SJCRH30 (cell line): ENCODE measurements at places on chromosomes 4 and X. TPM values are rescaled to one million over a fixed set of nuclear protein-coding genes. Genes with fewer than 3 reads are reported as not detected.

The CCDC149 gene
- total RNA-seq, result 0.91 and 1.1 TPM in 2 replicates

GRCh38 chrX:3680459-3680858, 33.0 kb downstream of the PRKX start:
- DNase-seq, result peak; percentile 92
- no peaks in the 10 kb centered on the region for H3K36me3 ChIP-seq
- H3K4me1 ChIP-seq, result peaks cover 32% of the 10 kb centered on the region
- H3K4me3 ChIP-seq, result no peak overlapping the region

DNA sequence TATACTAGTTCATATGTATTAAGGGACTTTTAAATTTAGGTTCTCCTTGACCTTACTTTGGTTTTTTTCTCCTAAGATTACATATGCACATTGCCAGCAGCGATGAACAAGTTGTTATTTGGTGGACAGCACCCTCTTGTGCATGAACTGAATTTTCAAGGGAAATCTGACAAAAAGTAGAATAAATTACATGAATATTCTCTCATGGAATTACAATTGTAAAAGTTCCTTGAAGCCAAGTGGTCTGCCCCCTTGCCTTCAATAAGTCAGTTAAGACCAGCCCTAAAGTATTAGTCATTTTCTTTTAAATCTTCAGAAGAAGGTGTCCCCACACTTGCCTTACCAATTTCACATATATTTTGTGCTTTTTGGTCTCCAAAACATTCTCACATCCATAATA, 30.7 kb upstream of the SMARCA5 start:
- no peaks in the 10 kb centered on the region for H3K36me3 ChIP-seq
- H3K27me3 ChIP-seq, result no peaks in the 10 kb centered on the region
- no peak overlapping the region for H3K27ac ChIP-seq
- DNase-seq, result peak; percentile 6
- no peak overlapping the region for H3K4me3 ChIP-seq

DNA sequence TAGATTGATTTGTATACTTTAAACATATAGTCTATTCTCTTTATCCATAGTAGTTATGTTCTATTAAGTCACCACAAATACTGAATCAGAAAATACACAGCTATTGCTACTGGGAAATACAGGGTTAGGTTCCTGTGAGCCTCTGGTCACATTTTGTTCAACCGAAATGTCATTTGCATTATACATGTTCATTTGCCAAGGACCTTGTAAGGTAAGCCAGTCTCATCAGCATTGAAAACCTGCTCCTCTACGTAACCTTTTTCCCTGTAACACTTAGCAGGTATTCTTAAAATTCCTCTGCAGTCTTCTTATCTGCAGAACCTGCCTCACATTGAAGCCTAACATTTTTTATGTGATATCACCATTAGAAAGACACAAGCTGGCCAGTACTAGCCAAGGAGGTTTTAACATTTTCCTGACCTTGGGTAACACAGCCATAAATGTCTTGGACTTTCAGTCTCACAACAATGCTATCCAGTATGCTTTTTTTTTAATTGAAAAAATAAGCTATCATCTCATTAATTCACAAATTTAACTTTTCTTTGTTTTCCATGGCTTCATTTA, 765.7 kb upstream of the IGFBP7 start:
- no peaks in the 10 kb centered on the region for H3K27me3 ChIP-seq
- no peaks in the 10 kb centered on the region for H3K36me3 ChIP-seq
- H3K4me3 ChIP-seq, result no peak overlapping the region
- no peaks in the 10 kb centered on the region for H3K4me1 ChIP-seq
- DNase-seq, result no peak

DNA sequence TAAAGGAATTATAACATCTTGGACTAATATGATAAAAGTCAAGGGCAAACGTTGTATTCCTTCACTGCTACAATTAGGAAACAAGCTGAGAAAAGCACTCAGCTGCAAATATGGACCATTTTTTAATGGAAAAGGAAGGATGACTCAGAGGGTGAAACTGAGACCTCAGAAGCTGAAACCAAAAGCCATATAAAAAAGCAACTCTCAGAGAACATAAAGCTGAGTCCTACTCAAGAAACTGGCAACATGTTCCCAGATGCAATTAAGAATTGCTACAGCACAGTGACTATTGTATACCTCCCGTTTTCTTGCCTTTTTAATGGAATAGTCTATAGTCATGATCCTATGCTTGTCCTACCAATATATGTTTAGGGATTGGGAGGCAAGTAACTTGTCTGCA, 1106.4 kb upstream of the INTU start:
- H3K27me3 ChIP-seq, result no peaks in the 10 kb centered on the region
- H3K4me1 ChIP-seq, result no peaks in the 10 kb centered on the region
- no peaks in the 10 kb centered on the region for H3K36me3 ChIP-seq
- H3K4me3 ChIP-seq, result no peak overlapping the region
- DNase-seq, result no peak

The EMCN gene
- total RNA-seq, result 0.30 TPM in 1 of 2 replicates, not detected in the other

The RNF175 gene
- not detected in 2 replicates for total RNA-seq

The ARFIP1 gene
- 32.5 and 35.4 TPM in 2 replicates for total RNA-seq

The MAGEA3 gene
- total RNA-seq, result 4.4 and 5.1 TPM in 2 replicates

GRCh38 chr4:129668092-129668491, 572.1 kb downstream of the C4orf33 start:
- no peak for DNase-seq
- H3K4me3 ChIP-seq, result no peak overlapping the region
- H3K27me3 ChIP-seq, result no peaks in the 10 kb centered on the region
- no peaks in the 10 kb centered on the region for H3K36me3 ChIP-seq
- H3K27ac ChIP-seq, result no peak overlapping the region

The ABCG2 gene
- total RNA-seq, result 0.12 and 0.35 TPM in 2 replicates

DNA sequence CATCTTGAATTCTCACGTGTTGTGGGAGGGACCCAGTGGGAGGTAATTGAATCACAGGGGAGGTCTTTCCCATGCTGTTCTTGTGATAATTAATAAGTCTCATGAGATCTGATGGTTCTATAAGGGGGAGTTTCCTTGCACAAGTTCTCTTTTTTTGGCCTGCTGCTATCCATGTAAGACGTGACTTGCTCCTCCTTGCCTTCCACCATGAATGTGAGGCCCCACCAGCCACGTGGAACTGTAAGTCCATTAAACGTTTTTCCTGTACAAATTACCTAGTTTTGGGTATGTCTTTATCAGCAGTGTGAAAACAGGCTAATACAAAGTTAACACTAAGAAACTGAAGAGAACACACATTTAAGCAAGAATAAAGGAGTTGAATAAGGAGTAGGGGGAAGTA, 16.0 kb downstream of the TBCK start:
- peaks cover 12% of the 10 kb centered on the region; the same call in 1 of the 2 replicates for H3K36me3 ChIP-seq
- no peak overlapping the region for H3K4me3 ChIP-seq
- no peaks in the 10 kb centered on the region for H3K4me1 ChIP-seq
- H3K27ac ChIP-seq, result no peak overlapping the region

The PGAM4 gene
- total RNA-seq, result not detected in 2 replicates

The TBC1D1 gene
- 80.3 and 91.1 TPM in 2 replicates for total RNA-seq

The TRPC5OS gene
- total RNA-seq, result not detected in 2 replicates

The ZNF185 gene
- 0.26 and 0.28 TPM in 2 replicates for total RNA-seq

The NXT2 gene
- total RNA-seq, result 15.2 and 15.4 TPM in 2 replicates

- H3K36me3 ChIP-seq, result no peaks in the 10 kb centered on the region
- H3K4me3 ChIP-seq, result no peak overlapping the region
- H3K27me3 ChIP-seq, result no peaks in the 10 kb centered on the region
Observed at GRCh38 chr4:96099031-96099430, 259.1 kb downstream of the PDHA2 start.

- H3K27ac ChIP-seq, result peak overlapping the region; percentile 30
- peaks cover 18% of the 10 kb centered on the region for H3K4me1 ChIP-seq
- H3K36me3 ChIP-seq, result no peaks in the 10 kb centered on the region
- peak; percentile 79 for DNase-seq
- no peaks in the 10 kb centered on the region for H3K27me3 ChIP-seq
Observed at GRCh38 chr4:87633243-87633642, 16.8 kb upstream of the DMP1 start.

DNA sequence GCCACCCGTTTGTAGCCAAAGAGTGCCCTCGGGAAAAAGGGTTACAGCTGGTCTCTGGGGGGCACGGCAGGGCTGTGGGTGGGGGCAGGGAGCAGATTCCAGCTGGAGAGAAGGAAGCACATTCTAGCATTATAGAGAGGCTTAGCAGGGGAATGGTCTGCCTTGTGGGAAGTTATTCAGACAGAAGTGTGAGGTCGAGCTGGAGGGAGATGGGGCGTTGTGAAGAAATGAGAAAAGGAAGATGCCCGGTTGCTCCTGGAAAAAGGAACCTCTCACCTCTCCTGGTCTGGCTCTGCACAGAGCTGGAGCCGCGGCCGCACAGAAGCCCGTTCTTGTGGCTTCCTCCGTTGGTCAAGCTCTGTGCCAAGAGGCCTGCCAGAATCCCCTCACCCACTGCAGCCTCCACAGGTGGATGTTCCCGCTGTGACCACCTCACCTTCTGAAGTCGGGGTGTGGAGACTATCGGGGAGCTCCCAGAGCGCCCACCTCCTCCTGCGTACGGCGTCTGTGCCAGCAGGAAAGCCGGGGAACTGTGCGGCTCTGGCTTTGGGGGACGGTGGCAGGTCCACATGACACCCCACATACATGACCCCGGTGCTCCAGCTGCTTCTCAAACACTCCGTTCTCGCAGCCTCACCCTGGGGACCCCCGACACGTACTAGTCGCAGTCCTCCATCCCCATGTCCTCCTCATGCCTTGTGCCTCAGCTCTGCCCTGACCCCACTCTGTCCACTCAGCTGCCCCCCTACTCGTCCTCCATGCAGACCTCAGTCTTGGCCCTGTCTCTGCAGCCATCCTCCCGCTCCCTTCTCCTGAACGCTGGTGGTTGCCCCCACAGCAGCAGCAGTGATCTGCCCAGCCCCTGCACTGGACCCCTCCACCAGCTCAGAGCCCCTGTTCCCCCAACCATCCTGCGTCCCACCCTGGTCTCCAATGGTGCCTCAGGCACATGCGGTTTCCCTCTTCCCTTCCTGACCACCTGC, 52.2 kb upstream of the HGFAC start:
- peak overlapping the region; percentile 34 for H3K4me3 ChIP-seq
- no peaks in the 10 kb centered on the region for H3K27me3 ChIP-seq
- DNase-seq, result no peak
- H3K36me3 ChIP-seq, result no peaks in the 10 kb centered on the region
- peaks cover 13% of the 10 kb centered on the region; the same call in 1 of the 2 replicates for H3K4me1 ChIP-seq
- no peak overlapping the region for H3K27ac ChIP-seq

The AMBN gene
- 0.10 TPM in 1 of 2 replicates, not detected in the other for total RNA-seq

GRCh38 chr4:169940460-169940859, 85.7 kb downstream of the MFAP3L start:
- no peak overlapping the region for H3K27ac ChIP-seq
- no peak for DNase-seq
- H3K4me1 ChIP-seq, result no peaks in the 10 kb centered on the region
- H3K36me3 ChIP-seq, result no peaks in the 10 kb centered on the region

The POLN gene
- total RNA-seq, result 1.3 and 1.4 TPM in 2 replicates

DNA sequence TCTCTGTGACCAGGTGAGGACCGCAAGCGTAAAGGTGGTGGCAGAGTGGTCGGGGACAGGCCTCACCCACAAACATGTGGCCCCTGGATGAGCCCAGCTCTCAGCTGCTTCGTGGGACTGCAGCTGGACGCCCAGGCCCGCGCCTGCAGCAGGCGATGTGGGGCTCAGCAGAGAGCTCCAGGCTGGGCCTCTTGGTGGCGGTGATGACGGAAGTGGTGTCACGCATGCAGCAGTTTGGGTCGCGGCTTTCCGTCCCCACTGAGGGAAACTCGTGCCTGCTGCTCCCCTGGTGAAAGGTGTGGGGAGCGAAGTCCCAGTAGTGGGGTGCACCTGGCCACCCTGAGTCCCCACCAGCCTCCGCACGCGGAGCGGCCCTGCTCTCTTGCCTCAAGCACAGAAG, 26.9 kb downstream of the PCGF3 start:
- peaks cover 65% of the 10 kb centered on the region for H3K36me3 ChIP-seq
- no peak for DNase-seq
- peaks cover 19% of the 10 kb centered on the region for H3K4me1 ChIP-seq
- H3K4me3 ChIP-seq, result no peak overlapping the region

DNA sequence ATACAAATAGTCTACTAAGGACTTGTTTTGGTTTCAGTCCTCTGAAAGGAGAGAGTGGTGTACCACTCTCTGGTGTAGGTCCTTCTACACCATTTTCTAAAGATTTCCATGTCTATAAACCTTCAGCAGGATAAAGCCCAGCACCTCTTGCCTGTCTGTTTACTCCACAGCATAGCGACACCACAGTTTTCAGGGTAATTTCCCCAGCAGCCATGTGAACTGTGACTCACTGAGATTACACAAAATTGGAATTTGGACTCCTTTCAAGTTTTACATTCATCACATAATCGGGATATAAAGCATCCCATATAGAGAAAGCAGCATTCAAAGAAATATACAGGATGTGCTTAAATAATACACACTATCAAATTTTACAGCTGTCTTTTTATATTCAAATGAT, 229.6 kb downstream of the PRDM5 start:
- H3K27me3 ChIP-seq, result no peaks in the 10 kb centered on the region
- no peak overlapping the region for H3K27ac ChIP-seq
- H3K4me1 ChIP-seq, result peaks cover 5% of the 10 kb centered on the region; the same call in 1 of the 2 replicates
- no peaks in the 10 kb centered on the region for H3K36me3 ChIP-seq

DNA sequence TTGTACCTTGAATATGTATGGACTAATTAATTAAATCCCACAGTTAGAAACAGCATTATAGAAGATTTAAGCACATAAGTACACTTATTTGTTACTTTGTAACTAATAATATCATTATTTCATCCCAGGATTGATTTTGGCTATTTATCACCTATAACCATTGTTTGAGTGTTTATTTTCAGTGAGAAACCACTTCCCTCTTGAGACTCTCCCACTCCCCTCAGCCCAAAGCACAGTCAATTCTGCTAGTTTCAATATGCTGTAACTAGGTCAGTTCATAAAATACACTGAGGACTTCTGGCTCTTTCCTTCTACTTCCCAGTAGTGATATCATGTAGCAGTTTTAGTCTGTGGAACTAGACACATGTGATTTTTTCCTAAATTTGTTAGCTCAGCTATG, 16.3 kb downstream of the OFD1 start:
- peaks cover 6% of the 10 kb centered on the region; the same call in 1 of the 2 replicates for H3K4me1 ChIP-seq
- no peak overlapping the region for H3K27ac ChIP-seq
- no peak for DNase-seq
- no peak overlapping the region for H3K4me3 ChIP-seq

DNA sequence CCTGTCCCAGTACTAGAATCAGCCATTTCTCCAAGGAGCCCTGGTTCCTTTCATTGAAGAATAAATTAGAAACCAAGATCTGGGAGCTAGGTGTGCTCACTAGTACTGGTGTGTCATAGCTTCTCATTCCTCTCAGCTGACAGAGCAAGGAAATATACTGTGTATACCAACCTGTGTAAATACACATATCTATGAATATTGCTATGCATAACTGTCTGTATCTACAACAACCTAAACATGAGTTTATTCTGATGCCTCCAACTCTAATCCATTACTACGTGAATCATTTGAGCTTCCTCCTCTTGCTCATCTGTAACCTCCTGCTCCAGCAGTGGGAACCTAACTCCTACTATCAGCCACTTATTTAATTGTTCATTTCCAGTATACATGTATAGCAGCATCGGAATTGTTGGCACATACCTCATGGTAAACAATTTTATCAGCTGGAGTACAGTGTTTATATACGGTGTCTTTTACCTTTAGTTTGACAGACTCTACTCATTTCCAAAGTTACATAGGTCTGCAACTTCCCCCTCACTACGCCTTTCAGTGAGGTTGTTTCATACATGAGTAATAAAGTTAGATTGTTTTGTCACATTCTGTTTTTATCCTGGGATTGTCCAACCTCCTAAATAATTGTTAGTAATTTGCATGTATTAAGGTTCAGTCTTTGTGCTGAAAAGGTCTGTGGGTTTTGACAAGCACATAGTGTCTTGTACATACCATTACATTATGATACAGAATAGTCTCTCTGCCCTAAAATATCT, 7.1 kb upstream of the SCRG1 start:
- H3K27ac ChIP-seq, result no peak overlapping the region
- DNase-seq, result no peak
- no peaks in the 10 kb centered on the region for H3K27me3 ChIP-seq
- no peaks in the 10 kb centered on the region; the same call in 1 of the 2 replicates for H3K4me1 ChIP-seq
